AG20443 (cell line): ENCODE measurements at places on chromosomes 3 and 15.

GRCh38 chr15:66679657-66680108 is 22.4 kb upstream of the SMAD6 start:
- no peak for DNase-seq

DNA sequence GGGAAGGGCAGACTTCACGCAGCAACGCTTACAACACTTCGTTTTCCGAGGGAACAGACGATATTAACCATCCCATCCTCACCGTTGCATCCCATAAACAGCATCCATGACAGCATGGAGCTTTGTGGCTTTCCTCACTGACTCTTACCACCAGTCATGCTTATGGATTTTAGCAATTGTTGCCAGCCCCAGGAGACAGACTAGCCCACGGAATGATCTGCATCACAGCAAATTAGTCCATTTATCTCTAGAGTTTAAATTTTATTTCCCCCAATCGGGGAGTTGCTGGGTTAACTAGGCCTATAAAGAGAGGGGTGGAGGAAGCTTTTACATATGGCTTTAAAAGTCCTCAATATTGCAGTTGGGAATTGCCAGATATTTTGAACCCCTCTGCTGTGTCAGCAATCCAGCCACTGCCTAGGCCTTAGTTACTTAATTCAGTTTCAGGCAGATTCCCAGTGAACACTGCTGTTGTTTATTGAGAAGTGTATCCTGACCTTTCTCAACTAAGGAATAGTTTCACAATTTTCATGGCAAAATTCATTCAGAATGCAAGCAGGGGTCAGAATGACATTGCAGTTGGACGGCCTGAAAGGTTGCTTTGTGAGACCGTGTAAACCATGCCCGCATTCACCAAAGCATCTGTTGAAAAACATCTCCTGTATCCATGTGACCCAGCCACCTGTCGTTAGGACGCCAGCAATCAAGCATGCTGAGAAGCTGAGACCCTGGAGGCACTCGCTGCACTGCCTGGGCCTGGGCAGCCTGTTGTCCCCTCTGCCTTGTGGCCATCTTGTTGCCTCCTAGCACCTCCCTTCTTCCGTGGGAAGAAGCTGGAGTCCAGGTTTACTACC is 397.4 kb upstream of the TPM1 start:
- DNase-seq: peak; percentile 33

DNA sequence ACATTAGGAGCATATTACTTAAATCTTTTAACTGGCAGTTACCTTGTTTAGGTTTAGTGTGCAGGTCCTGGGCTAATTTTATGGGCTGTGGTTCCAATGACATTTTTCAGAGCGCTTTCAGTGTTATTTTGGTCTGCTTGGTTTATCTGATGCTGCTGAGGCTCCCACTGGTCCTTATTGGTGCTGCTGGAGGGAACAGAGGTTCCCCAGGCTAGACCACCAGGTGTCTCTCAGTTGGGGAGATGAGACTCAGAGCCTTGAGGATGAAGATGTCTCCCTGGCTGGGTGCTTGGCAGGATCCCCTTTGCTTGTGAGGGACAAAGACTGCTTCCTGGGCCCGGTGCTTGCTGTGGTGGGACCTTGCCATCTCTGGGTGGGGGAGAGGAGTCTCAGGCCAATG is 28.3 kb upstream of the TASOR start:
- DNase-seq: no peak

DNA sequence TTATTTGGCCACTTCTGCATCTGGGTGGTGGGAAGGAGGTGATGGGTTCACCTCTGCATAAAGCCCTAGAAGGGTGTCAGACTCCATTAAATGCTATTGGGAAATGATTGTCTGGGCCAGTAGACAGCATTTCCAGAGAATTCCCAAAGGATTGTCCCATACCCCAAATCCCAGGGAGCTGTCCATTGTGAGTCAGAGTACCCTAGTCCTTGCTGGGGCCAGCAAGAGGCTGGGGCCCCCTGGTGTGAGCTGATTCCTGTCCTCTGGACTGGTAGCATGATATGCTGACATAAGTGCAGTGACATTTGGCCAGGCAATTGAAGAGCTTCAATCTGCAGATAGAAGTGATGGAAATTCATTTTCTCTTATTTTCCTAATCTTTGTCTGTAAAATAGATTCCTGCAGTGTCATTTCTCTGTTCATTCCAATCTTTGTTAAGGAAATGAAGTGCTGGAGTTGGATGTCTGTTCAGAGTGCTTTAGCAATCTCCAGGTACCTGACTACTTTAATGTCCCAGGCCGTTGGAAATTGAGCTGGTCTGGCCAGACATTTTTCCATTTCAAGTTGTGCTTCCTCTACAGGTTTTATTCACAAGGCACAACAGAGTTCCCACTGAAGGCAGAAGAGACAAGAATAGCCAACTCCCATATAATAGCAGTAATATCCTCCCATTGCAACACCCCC is 91.2 kb downstream of the RPLP1 start:
- no peak for DNase-seq

DNA sequence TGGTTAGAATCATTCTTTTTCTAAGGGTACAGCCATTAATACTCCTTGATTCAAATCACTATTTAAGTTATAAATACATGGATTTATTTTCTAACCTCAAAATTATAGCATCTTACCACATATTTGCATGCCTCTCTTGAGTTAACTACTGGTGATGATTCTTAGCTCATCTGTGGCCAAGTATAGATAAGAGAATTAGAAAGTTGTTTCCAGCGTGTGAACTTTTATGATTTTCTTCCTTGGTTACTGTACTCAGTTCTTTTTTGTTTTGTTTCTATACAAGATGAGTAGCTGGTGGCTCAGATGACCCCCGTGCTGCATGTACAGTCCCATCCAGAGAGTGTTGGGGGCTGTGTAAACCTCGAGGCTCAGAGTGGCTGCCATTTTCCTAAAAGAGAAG is 124.6 kb downstream of the IGF1R start:
- no peak for DNase-seq

DNA sequence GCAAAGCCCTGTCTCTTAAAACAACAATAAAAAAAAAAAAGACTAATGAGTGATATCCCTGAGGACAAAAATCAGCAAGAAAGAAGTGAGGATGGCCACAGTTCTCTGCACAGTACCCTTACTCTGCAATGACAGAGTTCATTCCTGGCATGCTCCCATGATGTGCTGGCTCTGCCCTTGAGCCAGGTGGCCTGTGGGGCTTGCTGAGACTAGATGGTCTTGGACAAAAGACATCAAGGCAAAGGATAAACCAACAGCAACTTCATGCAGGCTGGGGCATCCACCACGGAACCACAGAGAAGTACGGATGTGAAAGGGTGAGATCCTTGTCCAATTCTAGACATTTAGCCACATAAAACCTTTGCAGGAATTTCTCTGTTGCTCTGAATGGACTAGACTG is 12.7 kb downstream of the MGLL start:
- no peak for DNase-seq

- no peak for DNase-seq
Measured at GRCh38 chr3:186216900-186217819, 108.3 kb upstream of the ETV5 start.

DNA sequence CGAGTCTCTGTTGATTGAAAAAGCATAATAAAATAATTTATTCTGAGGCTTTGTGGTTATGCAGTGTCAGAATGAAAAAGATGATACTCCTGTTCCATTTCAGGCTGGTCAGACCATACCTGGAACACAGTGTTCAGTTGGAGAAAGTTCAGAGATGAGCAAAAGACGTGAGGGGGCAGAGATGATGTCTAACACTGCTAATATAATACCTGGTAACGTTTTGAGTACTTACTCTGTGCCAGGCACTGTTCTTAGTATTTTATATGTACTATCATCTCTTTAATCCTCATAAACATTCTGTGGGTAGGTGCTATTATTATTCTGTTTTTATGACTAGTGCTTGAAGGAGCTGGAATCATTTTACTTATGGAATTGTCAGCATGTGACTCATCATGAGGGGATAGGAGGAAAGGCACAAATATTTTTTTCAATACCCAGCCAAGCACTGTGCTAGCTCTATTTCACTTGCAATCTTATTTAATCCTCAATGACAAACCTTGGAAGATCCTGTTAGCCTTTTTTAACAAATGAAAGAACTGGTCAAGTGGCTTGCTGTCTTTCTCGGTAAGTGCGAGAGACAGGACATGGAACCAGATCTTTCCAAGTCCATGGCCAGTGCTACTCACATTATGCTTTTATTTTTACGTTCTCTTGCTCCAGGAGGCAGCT is 31.8 kb downstream of the IQGAP1 start:
- DNase-seq: peak; percentile 65

DNA sequence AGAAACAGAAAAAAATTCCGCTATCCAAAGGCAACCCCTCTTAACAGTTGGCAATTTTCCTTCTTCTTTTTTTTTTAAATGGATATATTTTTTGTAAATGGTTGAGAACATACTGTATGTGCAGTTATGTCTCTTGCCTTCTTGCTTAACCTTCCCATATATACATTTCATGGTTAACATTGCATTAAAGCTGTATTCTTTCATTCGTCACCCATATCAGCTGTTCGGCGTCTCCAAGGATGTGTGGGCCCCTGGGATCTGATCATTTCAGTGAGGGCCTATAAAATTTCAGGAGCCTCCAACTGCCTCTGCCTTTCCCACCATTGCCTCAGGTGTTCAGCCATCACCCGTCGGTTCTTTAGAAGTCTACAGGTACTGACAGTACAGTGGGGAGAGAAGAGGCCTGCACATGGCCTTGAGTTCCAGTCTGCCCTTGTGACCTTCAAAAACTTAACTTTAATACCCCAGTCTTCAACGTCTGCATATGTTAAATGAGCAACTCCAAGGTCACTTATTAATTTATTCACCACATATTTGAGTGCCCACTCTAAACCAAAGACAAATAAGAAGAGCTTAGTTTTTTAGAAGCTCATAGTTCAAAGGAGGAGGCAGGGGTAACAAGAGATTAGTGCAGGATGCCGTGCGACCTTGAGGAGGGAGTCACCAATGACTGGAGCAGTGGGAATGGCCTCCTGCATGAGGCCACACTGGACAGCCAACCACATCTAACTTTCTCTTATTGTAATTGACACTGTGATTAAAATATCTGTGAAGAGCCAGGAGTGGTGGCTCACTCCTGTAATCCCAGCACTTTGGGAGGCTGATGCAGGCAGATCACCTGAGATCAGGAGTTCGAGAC is 6.9 kb downstream of the ST6GAL1 start:
- no peak for DNase-seq

DNA sequence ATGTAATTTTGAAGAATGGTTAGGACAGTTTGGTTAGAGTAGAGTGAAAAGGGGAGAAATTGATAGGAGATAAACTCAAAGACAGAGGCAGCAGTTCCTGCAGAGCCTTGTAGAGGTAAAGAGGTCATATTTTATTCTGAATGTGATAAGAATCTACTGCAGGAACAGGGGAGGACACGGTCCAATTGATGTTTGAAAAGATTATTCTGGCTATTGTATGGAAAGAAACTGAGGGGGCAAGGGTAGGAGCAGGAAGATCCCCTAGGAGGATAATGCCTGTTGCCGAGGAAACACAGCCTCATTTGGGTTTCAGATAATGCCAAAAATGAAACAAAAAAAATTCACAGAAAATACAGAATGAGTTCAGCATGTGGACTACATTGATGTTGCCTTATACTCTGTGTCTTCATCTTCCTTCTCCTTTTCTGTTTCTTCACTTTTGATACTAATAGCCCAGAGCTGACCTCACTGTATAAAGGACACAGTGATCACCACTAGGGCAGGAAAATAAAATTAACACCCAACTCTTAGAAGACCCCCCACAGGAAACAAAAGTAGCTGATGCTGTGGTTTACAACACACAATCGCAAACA is 454.6 kb upstream of the UBE2E2 start:
- no peak for DNase-seq

GRCh38 chr3:127426444-127427153 is 138.8 kb upstream of the PRR20G start:
- DNase-seq: no peak

DNA sequence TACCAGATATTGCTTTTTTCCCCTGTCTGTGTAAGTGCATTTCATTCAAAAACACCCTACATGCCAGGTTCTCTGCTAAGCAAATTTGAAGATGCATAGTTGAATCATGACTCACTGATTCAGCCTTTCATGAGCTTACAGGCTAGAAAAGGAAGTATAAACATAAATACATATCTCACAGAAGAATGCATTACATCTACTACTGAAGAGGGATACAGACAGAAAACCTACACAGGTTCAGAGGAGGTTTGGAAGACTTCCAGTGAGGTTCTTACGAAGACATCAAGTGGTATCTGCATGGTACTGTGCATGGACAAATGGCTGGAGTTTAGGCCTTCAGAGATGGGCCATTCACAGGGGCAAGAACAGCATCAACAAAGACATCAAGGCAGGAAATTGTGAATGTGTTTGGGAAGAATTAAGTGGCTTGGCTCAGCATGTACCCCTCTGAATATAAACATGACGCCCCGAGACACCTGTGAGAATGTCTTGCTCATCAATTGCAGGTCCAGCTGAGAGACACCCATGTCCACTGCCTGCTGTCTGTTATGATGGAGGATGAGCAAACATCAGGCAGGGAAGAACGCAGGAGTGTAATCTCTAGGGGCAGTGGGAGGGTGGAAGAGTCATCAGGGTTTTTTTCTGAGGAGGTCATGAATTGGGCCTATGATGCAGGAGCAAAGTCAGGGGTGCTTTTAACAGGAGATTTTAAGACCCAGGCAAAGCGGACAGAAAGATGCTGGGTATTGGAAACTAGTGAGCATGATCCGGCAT is 105.1 kb upstream of the GALNT15 start:
- peak; percentile 42 for DNase-seq

GRCh38 chr15:69983696-69984265 is 113.9 kb downstream of the TLE3 start:
- no peak for DNase-seq

GRCh38 chr3:128297401-128298138 is 144.3 kb downstream of the EEFSEC start:
- peak; percentile 64 for DNase-seq

DNA sequence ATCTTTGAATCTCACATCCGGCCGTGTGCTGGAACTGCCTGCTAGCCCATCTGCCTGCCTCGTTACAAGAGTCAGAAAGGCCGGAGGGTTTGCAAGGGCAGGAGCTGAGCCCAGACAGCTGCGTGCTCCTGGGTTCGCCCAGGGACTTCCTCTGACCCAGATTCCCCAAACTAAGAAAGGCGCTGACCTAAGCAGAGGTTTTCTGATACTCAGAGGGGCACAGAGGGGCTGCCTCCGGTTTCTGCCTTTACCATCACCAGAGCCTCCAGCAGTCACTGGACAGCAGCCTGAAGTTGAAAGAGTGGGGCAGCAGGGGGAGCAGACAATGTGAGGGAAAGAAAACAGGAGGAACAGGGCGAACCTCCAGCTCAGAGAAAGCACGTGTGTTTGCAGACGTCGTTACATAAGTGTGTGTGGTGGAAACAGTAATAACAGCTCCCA is 33.4 kb upstream of the RAD18 start:
- peak; percentile 85 for DNase-seq
